ENCODE measurements at places on chromosomes 13 and 19.
A peak's percentile ranks its signal among the peaks of the same experiment; 100 is the strongest.

DNA sequence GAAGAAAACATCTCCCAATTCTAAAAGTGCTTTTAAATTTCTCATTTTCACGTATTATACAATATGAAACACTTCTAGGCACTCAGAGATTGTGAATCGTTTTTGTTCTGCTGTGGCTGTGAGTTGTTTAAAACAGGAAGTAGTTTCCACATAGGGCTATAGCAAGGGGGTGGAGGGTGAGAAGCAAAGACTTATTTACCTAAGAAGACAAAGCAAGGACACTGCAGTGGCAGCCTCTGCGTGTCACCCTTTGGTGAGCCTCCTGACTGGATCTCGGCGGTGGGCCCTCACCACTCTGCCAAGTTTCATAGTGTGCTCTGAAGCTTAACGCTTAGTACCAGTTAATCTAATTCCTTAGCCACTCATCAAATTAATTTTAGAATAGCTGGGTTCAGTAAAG lies 56.8 kb downstream of the TNFSF13B start:
- no peak for DNase-seq

DNA sequence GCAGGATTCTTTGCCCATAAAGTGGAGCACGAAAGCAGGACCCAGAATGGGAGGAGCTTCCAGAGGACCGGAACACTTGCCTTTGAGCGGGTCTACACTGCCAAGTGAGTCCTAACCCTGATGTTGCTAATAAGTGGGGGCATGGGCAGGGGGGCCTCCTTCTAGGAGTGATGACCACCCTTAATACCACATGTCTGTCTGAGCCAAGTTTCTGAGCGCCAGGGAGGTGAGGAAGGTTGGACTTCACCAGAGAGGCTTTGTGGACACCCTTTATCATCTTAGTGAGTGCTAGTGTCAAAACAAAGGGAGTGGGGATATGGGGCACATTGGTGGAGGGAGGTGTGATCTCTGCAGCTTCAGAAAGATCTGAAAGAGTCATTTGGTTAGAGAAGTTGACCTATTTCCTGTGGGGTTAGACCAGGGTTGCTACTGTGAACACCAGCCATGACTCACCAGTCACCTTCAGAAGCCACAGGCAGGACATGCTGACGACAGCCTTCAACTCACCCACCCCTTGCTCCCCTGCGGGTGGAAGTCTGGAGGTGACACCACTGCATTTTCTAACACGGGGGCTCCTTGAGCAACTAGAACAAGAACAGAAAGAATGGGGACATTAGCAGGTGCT lies 8.8 kb downstream of the ALOX5AP start:
- peak; percentile 86 for DNase-seq

GRCh38 chr19:11373166-11373884 lies 1.1 kb upstream of the SWSAP1 start:
- no peak for DNase-seq

GRCh38 chr13:46481166-46481565 lies 71.8 kb upstream of the LRCH1 start:
- no peak for DNase-seq

DNA sequence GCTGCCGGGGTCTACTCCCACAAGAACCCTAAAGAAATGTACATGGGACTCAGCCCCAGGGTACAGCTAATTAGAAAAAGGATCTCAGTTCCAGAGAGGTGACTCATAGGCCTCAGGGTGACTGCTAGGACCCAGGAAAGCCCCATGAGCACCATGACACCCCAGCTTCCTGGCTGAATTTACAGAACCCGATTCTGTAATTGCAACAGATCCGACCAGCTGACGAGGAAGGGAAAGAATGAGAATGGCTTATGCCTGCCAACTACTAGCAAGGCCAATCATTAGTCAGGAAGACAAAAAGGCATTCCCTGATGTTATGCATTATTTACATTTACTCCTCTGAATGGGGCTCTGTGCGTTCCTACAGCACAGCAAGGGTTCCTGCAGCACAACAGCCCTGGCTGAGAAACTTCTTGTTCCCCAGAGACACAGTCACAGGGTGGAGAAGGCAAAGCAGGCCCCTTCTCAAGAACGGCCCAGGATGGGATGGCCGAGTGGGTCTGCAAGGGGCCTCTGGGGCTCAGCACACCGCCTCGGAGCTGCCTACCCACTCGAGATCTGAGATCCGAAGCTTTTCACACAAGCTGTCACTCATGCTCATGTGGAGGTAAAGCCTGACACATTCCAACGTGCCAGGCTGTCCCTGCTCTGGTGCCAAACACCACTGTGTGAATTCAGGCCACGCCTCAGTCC lies 27.2 kb downstream of the PBX4 start:
- DNase-seq: peak; percentile 76

DNA sequence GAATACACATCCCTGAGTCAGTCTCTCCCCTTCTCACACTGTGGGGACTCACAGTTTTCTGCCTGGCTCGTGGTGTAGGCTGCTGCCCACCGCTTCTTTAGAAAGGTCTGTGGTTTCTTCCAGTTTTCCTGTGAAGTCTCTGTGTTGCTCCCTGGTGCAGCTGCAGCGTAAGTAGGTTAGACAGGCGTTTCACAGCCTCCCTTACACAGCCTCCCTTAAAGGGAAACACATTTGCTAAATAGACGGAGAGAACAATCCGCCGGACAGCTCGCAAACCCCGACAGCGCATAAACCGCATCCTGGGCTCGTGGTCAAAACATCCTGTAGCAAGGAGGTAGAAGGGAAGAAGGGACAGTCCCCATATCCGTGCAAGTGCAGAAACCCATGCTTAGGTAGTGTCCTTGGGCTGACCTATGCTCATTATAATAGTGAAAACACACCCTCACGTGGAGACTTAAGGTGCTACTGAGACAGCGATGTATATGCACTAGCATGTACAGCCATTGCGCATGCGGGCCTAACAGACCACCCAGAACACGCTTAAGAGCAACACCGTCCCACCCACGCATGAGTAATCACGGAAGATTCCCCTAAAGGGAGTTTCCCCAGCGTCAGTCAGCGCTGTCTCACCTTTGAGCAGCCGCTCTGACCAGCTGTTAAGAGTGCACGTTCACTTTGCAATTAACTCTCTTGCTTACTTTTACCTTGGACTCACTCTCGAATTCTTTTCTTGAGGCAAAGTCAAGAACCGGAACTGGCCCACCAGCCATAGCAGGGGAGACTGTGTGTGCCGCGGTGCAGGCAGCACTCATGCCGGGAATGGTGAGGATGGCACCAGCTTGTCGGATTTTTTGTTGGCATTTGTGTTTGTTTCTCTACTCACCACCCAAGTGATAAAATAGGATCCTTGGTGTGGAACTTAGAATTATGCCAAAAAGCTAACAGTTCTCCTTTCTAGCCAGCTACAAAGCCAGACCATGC lies 16.6 kb downstream of the SIGLEC8 start:
- peak; percentile 95 for DNase-seq

DNA sequence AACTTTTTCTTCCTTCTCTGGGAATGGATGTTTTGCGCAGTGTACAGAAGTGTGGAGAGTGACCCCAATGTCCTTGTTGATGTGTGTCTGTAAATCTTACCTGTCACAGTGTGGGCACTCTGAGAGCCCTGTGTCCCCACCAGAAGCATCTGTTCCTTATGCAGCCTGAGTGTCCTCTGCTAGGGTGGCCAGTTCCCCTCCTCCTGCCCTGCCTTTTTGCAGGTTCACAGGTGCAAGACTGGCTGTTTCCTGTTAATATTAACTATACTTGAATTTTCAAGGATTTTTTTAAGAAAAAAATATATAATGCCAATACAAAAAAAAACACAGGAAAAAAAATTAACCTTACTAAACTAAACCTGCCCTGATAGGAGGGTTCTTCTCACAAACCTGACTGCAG lies 12.0 kb upstream of the GRAMD1A start:
- no peak for DNase-seq

DNA sequence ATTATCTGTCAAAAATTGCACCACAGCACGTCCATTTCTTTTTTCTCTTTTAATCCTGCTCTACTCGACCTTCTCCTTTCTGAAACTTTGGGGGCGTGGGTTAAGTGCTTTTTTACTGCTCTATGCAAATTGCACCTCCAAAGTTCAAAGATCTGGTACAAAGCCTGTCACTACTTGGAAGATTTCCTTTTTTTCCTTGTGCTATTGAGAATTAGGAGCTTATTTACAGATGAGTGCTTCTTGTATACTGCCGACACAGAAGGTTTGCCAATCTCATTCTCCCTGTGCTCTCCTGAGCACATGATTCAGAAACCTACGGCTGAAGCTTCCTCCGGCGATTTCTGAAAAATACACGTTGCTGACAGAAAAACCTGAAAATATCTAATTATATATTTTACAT lies 94.8 kb downstream of the TEX29 start:
- no peak for DNase-seq

DNA sequence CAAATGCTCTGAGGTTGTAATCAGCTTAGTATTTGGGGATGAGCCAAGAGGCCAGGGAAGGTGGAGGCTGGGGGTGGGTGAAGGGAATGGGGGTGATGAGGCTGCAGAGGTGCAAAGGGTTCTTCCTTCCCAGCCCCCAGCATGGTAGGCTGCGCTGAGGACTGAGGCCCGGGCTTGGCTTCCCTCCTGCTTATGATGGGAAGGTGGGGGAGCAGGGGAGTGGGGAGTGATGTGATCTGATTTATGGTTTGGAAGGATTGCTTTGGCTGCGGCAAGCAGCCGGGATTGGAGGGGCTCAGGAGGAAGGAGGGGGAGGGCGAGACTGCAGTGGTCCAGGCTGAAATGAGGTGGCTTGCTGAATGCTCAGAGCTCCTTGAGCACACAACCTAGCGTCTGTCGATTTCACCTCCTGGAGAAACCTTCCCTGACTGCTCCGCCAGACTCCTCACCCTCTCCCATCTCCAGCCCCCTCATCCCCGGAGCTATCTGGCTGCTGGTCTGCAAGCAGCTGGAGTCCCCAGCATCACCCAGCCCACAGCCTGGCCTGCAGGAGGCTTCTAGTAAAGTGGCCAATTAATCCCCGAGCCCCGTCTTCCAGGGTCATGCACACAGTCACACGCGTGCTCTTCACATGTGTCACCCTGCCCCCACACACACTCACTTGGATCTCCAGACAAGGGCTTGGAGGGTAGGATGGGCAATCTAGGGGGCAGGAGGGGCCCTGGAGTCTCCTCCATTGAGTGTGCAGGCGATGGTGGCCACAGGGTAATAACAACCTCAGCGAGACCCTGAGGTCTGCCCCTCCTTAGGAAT lies 757 bp upstream of the CLEC11A start:
- no peak for DNase-seq

- no peak for DNase-seq
Measured at GRCh38 chr19:50268501-50268900, 60.7 kb downstream of the KCNC3 start.

GRCh38 chr19:6765738-6766356 lies 1.4 kb downstream of the SH2D3A start:
- no peak for DNase-seq

GRCh38 chr13:26957182-26957581 lies 196.6 kb upstream of the GPR12 start:
- no peak for DNase-seq

DNA sequence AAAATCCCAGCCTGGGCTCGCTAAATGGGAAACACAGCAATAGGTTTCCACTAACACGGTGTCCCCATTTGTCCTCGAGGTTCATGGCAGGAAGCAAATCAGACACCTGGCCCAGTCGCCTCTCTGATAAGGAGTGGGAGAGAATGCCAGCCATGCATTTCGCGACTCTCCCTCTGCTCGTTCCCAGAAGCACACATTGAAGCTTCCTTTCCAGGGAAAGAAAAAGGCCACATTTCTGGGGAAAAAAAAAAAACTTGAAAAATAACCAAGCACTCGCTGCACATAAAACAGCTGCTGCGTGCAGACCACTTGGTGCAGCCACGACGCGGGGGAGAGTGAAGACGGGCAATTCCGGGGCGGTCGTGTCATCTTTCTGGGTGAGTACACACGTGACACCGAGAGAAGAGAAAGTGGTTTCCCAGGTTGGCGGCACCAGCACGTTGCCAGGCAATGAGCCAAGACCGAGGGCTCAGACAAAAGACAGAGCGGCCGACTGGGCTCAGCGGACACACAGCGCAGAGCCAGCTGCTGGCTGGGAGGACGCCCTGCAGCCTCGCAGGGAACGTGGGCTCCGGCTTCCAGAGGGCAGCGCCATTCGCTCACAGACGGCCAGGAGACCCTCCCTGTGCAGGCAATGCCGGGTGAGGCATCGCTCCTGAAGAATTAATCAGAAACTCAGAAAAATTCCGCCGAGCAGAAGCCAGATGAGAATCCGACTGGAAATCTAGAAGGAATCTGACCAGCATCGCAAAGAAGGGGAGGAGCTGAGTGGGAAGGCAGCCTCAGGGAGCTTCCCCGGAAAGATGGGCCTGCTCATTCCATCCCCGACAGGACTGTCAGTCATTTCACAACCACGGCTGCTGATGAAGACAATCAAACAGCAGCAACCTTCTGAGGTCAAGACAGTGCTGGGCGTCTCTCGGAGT lies 83.2 kb upstream of the IRS2 start:
- DNase-seq: peak; percentile 12

- DNase-seq: no peak
Measured at GRCh38 chr19:40621283-40621682, 20.1 kb downstream of the LTBP4 start.

GRCh38 chr13:100439247-100439970 lies 149.2 kb downstream of the GGACT start:
- no peak for DNase-seq

Data from stimulated activated CD4-positive, alpha-beta T cell treated with anti-CD3 and anti-CD28 coated beads, Interleukin-4, amount 100 ng/mL, for 4 hours (primary cell).